ENCODE measurements at places on chromosomes 4 and X. TPM values are rescaled to one million over a fixed set of nuclear protein-coding genes. Genes with fewer than 3 reads are reported as not detected.

Gene DCAF16
- 51.1 TPM for total RNA-seq

Gene GPM6B
- total RNA-seq, result 73.9 TPM

Gene ARMCX1
- 22.4 TPM for total RNA-seq

Gene RASGEF1B
- 6.4 TPM for total RNA-seq

Gene MAGEA2
- 0.22 TPM for total RNA-seq

Gene F11
- total RNA-seq, result 0.50 TPM

Gene ZNF157
- 0.81 TPM for total RNA-seq

DNA sequence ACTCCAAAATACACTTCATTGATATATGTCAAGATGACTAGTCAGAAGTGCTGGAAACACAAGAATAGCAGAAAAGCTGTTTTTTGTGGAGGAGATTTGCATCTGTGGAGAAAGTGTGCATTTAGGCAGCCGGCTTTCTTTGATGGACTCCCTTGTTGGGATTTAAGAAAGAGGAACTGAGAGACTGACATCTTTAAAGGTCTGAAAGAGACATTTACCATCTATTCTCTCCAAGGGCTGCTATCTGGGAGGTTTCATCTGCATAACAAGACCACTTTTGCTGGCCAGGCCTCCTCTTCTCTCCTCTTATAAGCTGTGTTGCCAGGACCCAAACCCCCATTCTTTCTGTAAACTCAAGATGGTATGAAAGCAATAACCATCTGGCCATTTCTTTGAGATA is 1065.0 kb downstream of the NLGN4X start:
- no peaks in the 10 kb centered on the region for H3K27me3 ChIP-seq
- peaks cover 9% of the 10 kb centered on the region for H3K36me3 ChIP-seq
- H3K4me3 ChIP-seq, result no peak overlapping the region
- H3K27ac ChIP-seq, result no peak overlapping the region
- DNase-seq, result no peak

DNA sequence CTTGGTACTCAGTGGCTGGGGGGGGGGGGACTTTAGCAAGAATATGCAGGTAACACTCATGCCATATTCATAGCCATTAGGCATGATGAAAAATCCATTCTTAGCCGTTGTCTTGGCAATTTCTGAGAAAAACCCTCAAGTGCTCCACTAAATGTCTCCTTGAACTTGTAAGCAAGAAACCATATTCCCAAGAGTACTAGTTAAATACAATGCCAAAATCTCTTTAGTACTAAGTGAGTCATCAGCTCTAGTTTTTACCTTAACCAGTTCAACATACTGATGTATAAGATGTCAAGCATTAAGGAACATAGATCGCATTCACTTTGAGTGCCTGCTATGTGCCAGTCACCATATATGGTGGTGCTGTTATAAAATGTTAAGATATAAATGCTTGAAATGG is 27.5 kb downstream of the UBE2D3 start:
- H3K4me3 ChIP-seq, result no peak overlapping the region
- H3K27ac ChIP-seq, result no peak overlapping the region
- no peaks in the 10 kb centered on the region for H3K27me3 ChIP-seq
- DNase-seq, result no peak

- peaks cover 16% of the 10 kb centered on the region for H3K36me3 ChIP-seq
- H3K27me3 ChIP-seq, result no peaks in the 10 kb centered on the region
- H3K4me1 ChIP-seq, result peaks cover 4% of the 10 kb centered on the region
- no peak for DNase-seq
- H3K27ac ChIP-seq, result no peak overlapping the region
- no peak overlapping the region for H3K4me3 ChIP-seq
These were observed 85.0 kb downstream of the HPGD start for GRCh38 chr4:174437324-174437723.

DNA sequence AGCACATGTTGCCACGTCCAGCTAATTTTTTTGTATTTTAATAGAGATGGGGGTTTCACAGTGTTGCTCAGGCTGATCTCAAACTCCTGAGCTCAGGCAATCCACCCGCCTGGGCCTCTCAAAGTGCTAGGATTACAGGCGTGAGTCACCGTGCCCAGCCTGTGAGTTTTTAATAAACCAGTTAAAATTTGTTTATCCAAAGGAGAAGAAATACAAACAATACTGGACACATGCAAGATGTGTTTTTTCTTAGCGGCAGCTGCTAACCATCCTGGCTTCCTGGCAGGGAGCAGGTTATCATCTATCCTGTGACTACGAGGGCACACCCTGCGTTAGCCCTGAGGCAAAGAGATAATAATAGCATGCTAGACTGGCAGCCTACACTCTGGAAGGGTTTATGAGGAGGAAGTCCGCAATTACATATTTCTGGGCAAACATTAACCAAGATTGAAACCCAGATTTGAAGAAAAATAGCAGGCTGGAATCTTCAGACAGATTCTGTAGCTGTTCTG is 191.4 kb downstream of the SPRY1 start:
- H3K4me1 ChIP-seq, result no peaks in the 10 kb centered on the region
- H3K27me3 ChIP-seq, result no peaks in the 10 kb centered on the region
- no peak overlapping the region for H3K4me3 ChIP-seq
- no peaks in the 10 kb centered on the region for H3K36me3 ChIP-seq

DNA sequence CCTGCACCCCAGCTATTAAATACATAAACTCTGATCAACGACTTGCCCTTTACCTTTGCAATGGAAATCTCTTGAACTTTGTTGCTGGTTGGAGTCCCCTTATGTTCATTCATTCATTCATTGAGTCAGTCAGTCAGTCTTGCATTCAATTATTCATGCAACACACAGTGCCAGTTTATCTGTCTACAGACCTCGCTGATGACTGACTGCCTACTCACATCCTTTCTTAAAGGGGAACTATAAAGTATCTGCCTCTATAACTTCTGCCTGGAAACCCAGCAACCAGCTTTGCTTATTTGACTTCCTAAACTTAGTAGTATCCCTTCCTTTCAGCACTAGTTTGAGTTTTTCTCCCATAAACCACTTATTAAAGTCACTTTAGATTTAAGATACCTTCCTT is 620.8 kb upstream of the ADGRL3 start:
- no peaks in the 10 kb centered on the region for H3K4me1 ChIP-seq
- no peaks in the 10 kb centered on the region for H3K36me3 ChIP-seq
- DNase-seq, result no peak
- H3K27me3 ChIP-seq, result no peaks in the 10 kb centered on the region

- H3K4me1 ChIP-seq, result no peaks in the 10 kb centered on the region
- no peaks in the 10 kb centered on the region for H3K27me3 ChIP-seq
- DNase-seq, result no peak
- no peak overlapping the region for H3K4me3 ChIP-seq
- peaks cover 11% of the 10 kb centered on the region for H3K36me3 ChIP-seq
- H3K27ac ChIP-seq, result no peak overlapping the region
These were observed 61.1 kb downstream of the DCLK2 start for GRCh38 chr4:150139297-150139865.

DNA sequence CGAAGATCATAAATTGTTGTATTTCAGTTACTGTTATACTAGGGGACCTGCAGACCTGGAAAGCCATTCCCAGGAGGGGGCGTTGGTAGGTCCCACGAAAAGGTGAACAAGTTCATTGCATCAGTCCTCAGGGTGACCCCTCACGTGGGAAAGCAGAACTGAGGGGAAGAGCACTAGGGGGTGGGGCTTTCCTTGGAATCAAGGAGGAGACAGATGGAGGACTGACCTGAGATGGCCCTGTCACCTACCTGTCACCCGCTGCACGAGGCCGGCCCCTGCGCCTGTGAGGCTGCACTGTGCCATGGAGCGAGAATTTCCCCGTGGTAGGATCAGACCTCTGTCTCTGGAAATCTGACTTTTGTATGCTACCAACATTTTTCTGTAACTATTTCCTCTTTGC is 41.8 kb upstream of the CLDN24 start:
- H3K27ac ChIP-seq, result no peak overlapping the region
- H3K4me3 ChIP-seq, result no peak overlapping the region
- H3K27me3 ChIP-seq, result no peaks in the 10 kb centered on the region
- H3K4me1 ChIP-seq, result no peaks in the 10 kb centered on the region
- H3K36me3 ChIP-seq, result no peaks in the 10 kb centered on the region

GRCh38 chr4:98773638-98774037 is 115.2 kb upstream of the TSPAN5 start:
- H3K27ac ChIP-seq, result no peak overlapping the region
- H3K27me3 ChIP-seq, result no peaks in the 10 kb centered on the region
- H3K36me3 ChIP-seq, result no peaks in the 10 kb centered on the region
- no peak overlapping the region for H3K4me3 ChIP-seq

DNA sequence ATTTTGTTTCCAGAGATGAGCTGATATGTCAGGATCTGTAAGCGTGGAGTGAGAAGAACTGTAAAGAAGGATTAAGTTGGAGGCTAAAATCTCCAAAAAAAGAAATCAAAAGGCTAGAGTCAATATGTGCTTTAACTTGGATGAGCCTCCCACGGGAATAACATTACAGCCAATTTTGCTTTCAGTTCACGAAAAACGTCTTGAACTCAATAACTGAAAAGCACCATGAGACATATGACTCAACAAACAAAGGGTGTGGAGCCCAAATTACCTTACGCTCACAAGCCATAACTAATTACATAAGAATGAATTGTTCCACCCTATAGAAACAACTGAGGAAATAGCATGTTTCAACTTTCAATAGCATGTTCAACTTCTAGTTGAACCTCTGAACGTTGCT is 22.3 kb downstream of the TMPRSS11D start:
- no peaks in the 10 kb centered on the region for H3K27me3 ChIP-seq
- no peaks in the 10 kb centered on the region for H3K36me3 ChIP-seq

DNA sequence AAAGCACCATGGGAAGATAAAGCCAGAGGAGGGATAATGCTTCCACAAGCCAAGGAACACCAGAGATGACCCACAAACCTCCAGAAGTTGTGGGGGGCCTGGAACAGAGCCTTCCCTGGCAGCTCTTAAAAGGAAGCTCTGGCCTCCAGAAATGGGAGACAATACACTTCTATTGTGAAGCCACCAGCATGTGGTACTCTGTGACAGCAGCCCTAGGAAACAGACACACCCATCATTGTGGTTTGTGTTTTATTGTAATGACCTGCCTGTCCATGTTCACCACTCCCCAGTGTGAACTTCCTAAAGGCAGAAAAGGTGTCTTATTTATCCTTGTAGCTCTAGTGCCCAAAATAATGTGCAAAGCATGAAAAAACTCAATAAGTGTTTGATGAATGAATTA is 264.1 kb upstream of the GATB start:
- no peaks in the 10 kb centered on the region for H3K4me1 ChIP-seq
- H3K36me3 ChIP-seq, result no peaks in the 10 kb centered on the region
- H3K27ac ChIP-seq, result no peak overlapping the region
- H3K27me3 ChIP-seq, result no peaks in the 10 kb centered on the region
- no peak overlapping the region for H3K4me3 ChIP-seq

GRCh38 chr4:134313591-134313990 is 112.0 kb upstream of the PABPC4L start:
- no peaks in the 10 kb centered on the region for H3K4me1 ChIP-seq
- no peaks in the 10 kb centered on the region for H3K27me3 ChIP-seq
- no peaks in the 10 kb centered on the region for H3K36me3 ChIP-seq
- no peak for DNase-seq
- H3K27ac ChIP-seq, result no peak overlapping the region

GRCh38 chr4:119025420-119025819 is 110.2 kb upstream of the MYOZ2 start:
- H3K36me3 ChIP-seq, result peaks cover 5% of the 10 kb centered on the region
- no peak for DNase-seq
- H3K4me1 ChIP-seq, result no peaks in the 10 kb centered on the region
- no peaks in the 10 kb centered on the region for H3K27me3 ChIP-seq

GRCh38 chr4:56930638-56931037 is 22.9 kb downstream of the REST start:
- H3K4me3 ChIP-seq, result no peak overlapping the region
- no peak overlapping the region for H3K27ac ChIP-seq
- DNase-seq, result no peak
- H3K4me1 ChIP-seq, result no peaks in the 10 kb centered on the region

- no peaks in the 10 kb centered on the region for H3K27me3 ChIP-seq
- H3K4me3 ChIP-seq, result no peak overlapping the region
- no peak for DNase-seq
- no peak overlapping the region for H3K27ac ChIP-seq
These were observed 61.5 kb upstream of the HHIP start for GRCh38 chr4:144584428-144584827.

DNA sequence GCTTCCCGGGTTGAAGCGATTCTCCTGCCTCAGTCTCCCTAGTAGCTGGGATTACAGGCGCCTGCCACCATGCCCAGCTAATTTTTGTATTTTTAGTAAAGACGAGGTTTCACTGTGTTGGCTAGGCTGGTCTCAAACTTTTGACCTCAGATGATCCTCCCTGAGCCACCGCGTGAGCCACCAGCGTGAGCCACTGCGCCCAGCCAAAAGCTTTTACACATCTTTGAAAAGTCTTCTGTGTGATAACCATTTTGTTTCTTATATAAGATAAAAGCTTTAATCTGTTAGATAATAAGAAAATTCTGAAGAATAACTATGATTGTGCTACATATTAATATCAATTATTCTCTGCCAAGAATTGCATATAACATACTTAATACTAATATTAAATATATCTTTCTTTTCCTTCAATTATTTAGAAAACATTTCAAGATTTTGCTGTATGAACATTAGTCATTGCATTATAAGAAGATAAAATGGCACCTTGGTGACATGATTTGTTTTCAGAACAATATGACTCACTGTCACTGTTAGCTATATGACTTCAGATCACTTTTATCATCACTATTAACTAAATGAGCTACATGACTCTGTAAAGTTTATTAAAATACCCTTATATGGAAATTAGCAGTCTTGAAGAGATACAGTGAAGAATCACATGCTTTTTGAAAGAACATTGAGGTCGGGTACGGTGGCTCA is 33.4 kb downstream of the RUFY3 start:
- no peak for DNase-seq
- H3K27me3 ChIP-seq, result no peaks in the 10 kb centered on the region
- no peak overlapping the region for H3K27ac ChIP-seq
- no peaks in the 10 kb centered on the region for H3K36me3 ChIP-seq
- H3K4me3 ChIP-seq, result no peak overlapping the region

DNA sequence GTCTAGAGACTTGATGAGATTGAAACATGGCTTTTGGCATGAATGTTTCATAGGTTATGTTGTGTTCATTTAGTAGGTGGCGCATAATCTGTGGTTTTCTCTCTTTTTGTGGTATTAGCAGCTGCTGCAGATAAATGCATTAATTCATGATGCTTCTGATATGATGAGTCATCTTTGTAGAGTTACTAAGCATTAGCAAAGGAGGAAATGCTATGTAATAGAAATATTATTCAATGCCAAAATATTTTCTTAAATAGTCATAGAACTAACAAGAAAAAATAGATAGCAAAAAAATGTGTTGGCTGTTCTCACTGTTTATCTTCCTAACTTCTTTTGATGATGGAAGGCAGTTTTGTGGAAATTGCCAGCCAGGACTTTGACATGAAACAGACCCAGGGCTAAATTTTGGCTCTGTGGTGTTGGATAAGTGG is 3.6 kb downstream of the ZXDB start:
- H3K27ac ChIP-seq, result no peak overlapping the region
- DNase-seq, result no peak
- H3K36me3 ChIP-seq, result peaks cover 5% of the 10 kb centered on the region
- peak overlapping the region; percentile 42 for H3K4me3 ChIP-seq
- H3K27me3 ChIP-seq, result no peaks in the 10 kb centered on the region

GRCh38 chr4:104766676-104767075 is 272.0 kb upstream of the CXXC4 start:
- H3K4me3 ChIP-seq, result no peak overlapping the region
- H3K4me1 ChIP-seq, result no peaks in the 10 kb centered on the region
- H3K27me3 ChIP-seq, result no peaks in the 10 kb centered on the region
- no peaks in the 10 kb centered on the region for H3K36me3 ChIP-seq

GRCh38 chr4:968621-969394 is 4.6 kb downstream of the DGKQ start:
- no peaks in the 10 kb centered on the region for H3K4me1 ChIP-seq
- no peak overlapping the region for H3K4me3 ChIP-seq
- peaks cover 3% of the 10 kb centered on the region for H3K27me3 ChIP-seq
- H3K27ac ChIP-seq, result no peak overlapping the region
- no peak for DNase-seq
